ENCODE measurements at places on chromosomes 11 and 22.

GRCh38 chr11:72373163-72373562 lies 61.2 kb downstream of the CLPB start:
- DNase-seq = no peak

DNA sequence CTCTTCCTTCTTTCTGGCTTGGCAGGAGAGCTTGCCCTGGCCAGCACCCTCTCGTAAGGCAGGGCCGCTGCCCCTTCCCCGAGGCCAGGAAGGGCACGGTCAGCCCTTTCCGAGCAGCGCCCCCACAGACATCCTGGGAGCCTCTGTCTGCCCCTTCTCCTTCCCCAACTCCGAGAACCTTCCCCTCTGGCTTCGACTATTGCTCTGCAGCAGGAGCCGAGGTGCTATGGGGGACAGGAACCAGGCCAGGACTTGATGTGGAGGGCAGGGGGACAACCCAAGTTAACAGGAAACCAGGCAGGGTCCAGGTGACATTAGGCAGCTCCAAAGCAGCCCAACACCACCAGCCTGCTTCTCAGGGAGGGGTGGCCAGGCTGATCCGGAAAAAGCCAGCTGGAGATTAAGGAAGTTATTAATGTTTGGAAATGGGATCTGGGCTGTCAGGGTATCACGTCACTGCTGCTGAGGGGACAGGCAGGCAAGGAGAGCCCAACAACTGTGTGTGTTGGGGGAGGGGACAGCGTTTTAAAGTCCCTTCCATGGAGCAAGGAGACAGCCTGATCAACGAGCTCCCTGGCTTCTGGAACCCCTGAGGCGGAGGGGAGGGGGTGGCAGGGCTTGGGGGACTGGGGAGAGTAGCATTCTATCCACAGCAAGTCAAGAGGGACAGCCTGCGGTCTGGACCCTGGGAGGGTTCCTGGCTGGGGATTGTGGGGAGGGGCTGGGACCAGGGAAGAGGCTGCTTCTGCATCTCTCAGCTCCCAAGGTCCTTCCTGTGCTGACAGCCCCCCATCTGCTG lies 27.3 kb downstream of the SYT7 start:
- DNase-seq = no peak

DNA sequence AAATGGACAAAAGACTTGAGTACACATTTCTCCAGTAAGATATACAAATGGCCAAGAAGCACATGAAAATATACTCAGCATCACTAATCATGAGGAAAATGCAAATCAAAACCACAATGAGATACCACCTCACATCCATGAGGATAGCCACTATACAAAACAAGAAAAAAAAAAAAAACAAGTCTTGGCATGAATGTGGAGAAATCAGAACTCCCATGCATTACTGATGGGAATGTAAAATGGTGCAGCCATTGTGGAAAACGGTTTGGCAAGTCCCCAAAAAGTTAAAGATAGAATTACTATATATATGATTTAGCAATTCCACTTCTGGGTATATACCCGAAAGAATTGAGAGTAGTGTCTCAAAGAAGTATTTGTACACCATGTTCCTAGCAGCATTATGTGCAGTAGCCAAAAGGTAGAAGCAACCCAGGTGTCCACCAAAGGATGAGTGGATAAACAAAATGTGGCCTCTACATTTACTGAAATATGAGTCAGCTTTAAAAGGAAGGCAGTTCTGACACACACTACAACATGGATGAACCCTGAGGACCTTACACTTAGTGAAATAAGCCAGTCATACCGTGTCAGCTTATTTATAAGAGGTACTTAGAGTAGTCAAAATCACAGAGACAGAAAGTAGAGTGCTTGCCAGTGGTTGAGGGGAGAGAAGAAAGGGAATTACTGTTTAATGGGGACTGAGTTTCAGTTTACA lies 146.3 kb downstream of the WNT7B start:
- no peak for DNase-seq

DNA sequence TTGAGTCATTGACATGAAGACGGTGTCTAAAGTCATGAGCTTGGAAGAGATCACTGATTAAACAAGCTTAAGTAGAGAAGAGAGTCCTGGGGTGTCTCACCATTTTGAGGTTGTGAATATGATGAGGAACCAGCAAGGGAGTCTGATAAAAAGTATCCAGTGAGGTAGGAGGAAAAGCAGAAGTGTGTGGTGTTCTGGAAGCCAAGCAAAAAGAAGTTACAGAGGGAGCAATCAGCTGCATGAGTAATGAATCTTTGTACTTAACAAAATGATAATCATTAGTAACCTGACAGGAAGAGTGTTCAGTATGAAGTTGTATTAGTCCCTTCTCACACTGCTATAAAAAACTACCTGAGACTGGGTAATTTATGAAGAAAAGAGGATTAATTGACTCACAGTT lies 131.3 kb downstream of the C11orf87 start:
- no peak for DNase-seq

DNA sequence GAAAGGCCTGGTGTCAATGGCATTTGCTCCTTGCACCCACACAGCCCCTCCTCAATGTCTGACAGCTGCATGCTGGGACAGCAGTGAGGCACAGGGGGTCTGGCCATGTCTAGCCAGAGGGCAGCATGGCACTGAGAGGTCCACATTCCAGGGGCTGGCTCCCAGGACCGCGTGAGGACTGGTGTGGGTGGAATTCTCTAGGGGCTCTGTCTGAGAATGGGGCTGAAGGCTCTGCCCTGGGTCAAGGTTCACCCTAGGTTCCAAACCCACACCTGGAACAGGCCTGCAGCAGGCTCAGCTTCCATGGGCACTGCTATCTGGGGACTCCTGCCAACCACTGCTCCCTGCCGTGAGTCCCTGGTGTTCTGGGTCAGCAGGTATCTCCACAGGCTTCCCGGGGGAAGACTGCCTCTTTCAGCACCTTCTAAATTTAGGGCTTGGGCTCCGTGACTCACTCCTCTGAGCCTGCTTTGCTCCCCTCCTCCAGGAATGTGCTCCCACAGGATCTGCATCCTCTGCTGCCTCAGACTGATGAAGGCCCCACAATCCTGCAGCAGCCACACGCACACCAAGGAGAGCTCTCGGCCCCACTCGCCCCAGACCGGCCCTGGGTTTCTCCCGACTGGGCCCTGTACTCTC lies 4.2 kb downstream of the STARD10 start:
- no peak for DNase-seq

DNA sequence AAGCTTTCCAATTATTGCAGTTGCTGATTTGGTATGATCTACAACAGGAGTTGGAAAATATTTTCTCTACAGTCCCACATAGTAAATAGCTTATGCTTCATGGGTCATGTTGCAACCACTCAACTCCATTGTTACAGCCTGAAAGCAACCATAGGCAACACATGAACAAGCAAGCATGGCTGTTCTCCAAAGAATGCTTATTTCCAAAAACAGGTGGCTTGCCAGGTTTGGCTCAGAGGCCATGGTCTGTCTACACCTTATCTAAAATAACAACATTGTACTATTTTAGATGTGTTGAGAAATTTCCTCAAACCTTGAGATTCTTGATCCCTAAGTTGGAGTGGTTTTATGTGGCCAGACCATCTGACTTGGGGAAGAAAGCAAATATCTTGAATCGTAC lies 153.9 kb upstream of the MPPED2 start:
- DNase-seq = no peak

GRCh38 chr11:80309301-80309700 lies 868.5 kb upstream of the TENM4 start:
- DNase-seq = no peak

GRCh38 chr11:67611704-67612587 lies 5.2 kb downstream of the NDUFV1 start:
- no peak for DNase-seq

GRCh38 chr11:110379261-110379660 lies 50.5 kb upstream of the FDX1 start:
- no peak for DNase-seq

DNA sequence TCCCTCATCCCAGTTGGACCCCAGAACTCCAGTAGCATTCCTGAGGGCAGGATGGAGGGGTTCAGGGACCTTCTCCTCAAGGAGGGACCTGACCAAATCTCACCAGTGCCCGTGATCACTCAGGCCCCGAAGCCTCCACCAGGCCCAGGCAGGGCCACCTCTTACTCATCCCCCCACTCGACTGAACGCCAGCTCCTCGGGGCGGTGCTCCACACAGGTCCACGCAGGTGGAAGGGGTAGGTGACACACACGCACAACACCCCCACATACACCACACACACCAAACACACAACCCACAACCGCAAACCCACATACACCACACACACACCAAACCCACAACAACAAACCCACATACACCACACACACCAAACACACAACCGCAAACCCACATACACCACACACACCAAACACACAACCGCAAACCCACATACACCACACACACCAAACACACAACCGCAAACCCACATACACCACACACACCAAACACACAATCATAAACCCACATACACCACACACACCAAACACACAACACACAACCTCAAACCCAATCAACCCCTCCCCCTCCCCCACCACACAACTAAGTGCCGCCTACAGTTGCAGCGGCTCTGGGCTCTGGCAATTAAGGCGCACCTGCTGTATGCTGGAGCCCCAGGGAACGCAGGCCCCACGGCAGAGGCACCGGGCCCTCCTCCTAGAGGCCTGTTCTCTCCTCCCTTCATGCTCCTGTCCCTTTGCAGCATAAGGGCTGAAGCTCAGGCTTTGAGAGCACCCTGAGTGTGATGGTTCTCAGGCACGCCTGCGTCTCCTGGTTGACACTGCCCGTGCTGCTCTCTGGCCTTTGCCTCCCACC lies 1318.1 kb downstream of the TBC1D22A start:
- DNase-seq = no peak

GRCh38 chr11:85945296-85945695 lies 90.1 kb downstream of the CCDC83 start:
- DNase-seq = no peak

DNA sequence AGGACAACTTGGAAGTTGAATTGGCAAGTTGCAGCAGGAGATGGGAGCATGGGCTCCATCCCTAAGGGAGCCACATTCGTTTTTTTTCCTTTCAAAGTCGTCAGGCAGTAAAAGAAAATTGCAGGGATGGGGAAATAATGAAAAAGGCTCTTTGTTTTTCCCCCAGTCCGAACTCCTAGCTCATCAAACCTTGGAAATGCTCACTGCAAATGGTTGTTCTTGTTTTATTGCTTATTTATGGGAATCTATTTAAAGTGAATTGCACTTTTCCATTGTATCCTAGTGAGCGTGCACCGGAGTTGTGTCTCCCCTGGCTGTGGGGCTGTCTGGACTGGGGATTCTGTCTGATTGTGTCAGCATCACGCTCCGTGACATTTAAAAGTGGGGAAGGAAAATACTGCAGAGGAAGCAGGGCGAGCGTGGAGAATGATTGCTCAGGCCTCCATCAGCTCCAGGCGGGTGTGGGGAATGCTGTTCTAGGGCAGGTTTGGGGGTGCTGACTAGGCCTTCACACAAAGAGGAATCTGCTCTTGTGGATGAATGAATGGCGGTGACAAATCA lies 306.4 kb downstream of the KIRREL3 start:
- DNase-seq = no peak

DNA sequence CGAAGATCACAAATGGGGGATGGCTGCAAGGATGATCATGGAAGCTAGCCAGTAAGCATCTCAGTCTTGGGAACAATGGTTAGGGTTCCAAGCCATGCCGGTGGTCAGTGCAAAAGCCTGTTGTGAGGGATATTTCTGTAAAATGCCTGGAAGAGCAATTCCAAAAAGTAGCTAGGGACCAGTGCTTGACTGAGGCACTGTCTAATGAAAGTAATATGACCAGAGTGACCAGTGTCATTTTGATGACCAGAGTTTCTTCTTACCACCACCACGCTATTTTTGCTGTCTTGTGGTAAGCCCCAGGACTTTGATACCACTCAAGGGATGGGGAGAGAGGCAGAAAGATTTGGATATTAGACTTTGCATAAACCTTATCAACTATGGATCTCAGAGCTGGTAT lies 18.4 kb downstream of the GDPD4 start:
- DNase-seq = no peak

GRCh38 chr11:6351782-6352382 lies 31.6 kb upstream of the CAVIN3 start:
- DNase-seq = no peak

GRCh38 chr22:33898121-33898520 lies 22.2 kb downstream of the LARGE1 start:
- no peak for DNase-seq

GRCh38 chr11:71991494-71991893 lies 7.2 kb upstream of the IL18BP start:
- DNase-seq = no peak

DNA sequence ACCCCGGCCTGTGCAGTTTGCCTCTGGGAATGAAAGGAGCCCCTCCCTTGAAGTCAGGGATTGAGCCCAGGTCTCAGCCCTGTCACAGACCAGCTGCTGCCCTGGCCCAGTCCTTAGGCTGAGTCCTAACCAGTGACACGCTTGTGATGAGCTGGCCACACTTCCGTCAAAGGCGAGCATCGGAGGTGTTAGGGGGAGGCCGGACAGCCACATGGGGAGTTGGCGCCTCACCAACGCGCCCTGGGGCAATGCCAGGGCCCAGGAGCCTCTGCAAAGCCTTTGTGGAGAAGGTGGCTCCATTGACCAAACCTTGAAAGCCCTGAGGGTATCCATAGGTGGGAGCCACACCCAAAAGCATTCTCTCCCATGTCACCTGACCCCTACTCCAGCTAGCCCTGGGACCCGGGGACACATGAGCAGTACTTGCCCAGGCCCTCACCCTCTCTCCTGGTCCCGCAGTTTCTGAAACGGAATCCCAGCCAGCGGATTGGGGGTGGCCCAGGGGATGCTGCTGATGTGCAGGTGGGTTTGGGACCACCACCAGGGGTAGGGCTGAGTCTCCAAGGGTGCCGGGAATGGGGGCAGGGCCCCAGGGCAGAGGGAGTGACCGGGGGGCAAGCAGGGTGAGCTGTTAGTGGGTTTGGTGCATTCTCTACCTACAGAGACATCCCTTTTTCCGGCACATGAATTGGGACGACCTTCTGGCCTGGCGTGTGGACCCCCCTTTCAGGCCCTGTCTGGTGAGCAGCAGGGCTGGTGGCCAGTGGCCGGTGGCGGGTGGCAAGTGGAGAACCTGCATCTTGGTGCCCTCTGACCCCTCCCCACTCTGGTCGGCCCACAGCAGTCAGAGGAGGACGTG lies 3.7 kb downstream of the PTPRCAP start:
- no peak for DNase-seq

DNA sequence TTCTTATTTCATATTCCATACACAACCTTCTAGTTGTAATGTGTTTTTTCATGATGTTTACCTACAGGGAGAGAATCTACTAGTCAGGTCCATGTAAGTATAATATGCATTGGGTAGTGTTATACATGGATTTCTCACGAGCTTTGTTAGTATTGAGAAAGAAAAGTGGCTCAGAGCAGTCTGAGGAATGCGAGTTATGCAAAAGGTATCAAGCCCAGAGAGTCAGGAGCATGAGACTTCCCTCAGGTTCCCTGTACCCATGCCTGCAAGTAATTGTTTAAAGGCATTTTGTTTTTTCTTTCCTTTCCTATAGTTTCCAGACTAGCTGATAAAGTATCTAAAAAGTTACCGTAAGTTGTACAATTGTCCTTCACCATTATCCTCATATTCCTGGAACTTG lies 66.1 kb downstream of the STK33 start:
- DNase-seq = no peak
